ENCODE measurements at places on chromosomes 7 and 10.

GRCh38 chr7:3430588-3430987 lies 129.5 kb downstream of the SDK1 start:
- DNase-seq: peak; percentile 36

GRCh38 chr10:121681997-121682687 lies 83.9 kb upstream of the FGFR2 start:
- no peak for DNase-seq

DNA sequence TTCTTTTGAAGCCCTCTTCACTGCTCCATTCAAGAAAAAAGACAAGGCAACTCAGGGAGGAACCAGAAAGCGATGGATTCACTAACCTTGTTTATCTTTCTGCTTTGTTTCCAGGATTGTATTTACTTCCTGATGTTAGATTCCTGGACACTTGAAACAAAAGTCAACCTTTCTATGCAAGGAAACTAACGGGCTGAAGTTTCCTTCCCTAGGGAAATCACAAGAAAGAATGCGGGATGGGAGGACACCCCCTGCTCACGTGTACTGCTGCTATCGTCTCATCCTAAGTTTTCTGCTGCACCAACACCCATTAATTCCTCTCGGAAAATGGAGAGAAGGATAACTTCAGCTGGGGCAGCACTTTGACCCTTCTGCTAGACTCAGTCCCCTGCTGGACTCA lies 50.3 kb downstream of the ELMO1 start:
- no peak for DNase-seq

- DNase-seq: no peak
Observed at GRCh38 chr10:1290071-1290471, 233.9 kb downstream of the WDR37 start.

DNA sequence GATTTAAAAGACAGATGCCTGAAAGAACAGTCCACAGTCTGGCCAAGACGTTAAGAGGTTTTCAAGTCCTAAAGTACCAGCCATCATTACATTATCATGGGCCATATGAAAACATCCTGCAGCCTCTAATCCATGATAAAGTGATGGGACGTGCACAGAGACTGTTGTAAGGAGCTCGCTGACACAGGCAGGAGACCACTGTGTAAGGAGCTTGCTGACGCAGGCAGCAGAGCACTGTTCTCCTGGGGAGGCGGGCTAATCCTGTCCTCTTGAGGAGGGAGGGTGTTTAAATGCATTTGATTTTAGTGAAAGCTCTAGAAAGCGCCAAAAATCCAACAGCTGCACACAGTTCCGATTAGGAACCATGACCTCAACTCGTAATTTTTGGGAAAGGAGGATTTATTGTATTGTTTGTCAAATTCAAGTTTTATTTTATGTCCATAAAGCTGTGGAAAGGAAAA lies 16.9 kb downstream of the SVIL start:
- DNase-seq: no peak

GRCh38 chr7:122764902-122765301 lies 62.2 kb upstream of the RNF148 start:
- no peak for DNase-seq

GRCh38 chr10:34046506-34047034 lies 712.1 kb upstream of the NRP1 start:
- DNase-seq: no peak

- no peak for DNase-seq
Observed at GRCh38 chr7:742791-743190, 15.7 kb upstream of the PRKAR1B start.

- no peak for DNase-seq
Observed at GRCh38 chr10:89245802-89246201, 5.8 kb downstream of the LIPA start.

DNA sequence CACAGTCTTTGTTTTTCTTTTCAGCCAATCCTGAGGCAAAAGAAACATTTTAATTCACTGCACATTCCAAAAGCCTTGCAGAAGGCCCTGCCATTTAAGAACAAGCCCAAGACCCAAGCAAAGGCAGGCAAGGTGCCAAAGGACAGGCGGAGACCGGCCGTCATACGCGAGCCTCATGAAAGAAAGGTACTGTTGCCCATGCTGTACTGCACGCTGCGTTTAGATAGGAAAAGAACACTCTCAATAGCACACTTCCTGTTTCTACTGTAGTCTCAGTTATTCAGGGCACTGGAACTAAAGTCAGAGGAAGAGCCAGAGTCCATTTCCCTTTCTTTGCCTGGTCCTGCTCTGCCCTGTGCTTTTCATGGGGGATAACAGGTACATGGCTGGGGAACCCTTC lies 47.6 kb downstream of the BMS1 start:
- no peak for DNase-seq

DNA sequence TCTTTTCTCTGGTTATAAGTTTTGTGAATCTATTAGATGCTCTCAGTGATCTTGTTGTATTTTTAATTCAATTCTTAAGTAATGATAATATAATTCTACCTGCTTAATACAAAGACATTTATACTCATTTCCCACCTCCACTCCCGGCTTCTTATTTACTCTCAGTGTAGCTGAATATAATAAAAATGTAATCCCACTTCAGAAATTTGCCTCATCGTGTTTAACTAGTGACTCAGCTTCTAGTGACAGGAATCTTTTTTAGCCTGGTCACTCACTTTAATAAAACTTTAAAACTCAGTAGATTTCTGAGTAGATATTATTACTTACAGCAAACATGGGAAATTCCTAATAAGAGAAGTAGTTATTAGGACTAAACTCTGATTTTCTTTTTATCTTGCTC lies 1506.2 kb upstream of the LRRTM3 start:
- DNase-seq: no peak

- no peak for DNase-seq
Observed at GRCh38 chr10:68103901-68104300, 5.4 kb upstream of the MYPN start.

DNA sequence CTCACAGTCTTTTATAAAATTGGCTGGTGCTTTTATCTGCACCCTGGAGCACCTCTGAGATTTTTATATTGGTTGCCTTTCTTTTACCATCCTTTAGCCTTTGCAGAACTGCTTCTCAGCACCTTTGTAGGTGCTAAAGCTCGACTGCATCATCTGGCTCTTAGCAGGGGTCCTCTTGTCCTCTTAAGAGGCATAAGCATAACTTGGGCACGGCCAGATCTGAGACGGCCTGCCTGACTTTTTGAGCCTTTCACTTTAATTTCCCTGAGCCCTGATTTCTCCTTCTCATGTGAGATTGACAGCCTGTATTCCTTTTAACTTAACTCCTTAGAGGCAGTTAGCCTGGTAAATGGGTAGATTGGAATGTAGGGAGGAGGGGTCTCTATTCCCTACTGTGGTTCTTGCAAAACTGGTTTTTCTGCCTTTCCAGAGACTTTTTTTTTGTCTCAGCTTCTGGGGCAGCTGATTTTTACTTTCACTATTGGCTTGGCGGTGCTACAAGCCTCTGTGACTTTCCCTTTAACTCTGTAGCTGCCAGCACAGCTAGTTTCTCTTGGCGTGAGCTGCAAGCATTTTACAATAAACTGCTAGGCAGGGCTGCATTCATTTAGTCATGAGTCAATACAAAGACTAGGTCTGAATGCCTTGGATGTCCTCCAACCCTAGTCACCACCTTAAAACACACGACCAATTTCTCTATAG lies 24.0 kb downstream of the ZPBP start:
- DNase-seq: peak; percentile 18

- DNase-seq: no peak
Observed at GRCh38 chr7:118079369-118079768, 104.6 kb upstream of the LSM8 start.

DNA sequence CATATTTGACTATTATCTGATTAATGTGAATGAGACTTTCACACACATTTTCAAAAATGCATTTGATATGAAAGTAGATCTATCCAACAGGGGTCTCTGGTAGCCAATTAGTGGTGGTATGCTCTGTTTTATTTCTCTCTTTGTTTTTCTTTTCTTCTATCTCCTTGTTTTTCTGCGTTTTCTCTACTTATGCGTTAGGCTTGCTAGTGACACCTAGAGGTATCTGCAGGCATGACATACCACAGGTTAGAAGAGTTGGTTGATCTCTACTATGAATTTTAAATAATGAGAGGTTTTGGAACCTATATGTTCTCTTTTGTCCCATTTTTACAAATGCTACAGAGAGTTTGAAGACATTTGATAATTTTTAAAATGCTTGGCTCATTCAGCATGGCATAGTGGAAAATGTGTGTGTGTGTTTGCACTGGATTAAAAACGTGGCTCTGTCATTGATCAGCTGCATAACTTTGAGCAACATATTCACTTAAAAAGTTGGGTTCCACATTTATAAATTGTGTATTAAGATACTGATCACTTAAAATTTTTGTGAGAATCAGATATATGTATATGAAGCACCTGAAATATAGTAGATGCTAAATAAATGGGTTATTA lies 28.1 kb upstream of the PLXDC2 start:
- DNase-seq: peak; percentile 40

DNA sequence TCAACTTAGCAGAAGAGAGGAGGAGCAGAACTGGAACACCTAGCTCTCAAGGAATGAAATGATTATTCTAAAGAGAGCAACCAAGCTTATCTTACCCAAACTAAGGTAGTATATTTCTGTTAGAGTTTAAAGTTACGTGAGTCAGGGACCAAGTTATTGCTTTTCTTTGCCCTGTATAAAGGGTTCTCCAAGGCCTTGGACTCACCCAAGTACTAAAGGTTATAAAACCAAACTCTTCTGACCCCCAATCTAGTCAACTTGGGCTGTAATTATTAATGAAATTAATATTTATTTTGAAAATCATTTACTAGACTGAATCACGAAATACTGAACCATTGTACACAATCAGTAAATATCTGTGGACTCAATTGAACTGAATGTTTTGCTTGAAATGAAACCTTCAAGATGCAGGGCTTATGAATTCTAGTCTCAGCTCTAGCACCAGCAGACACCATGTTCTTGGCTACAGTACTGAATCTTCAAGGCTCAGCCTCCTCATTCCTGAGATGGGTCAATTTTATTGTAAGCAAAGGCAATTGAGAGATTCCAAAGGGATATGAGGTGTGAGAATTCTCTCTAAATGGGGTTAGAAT lies 1.8 kb upstream of the CYP2C19 start:
- no peak for DNase-seq

DNA sequence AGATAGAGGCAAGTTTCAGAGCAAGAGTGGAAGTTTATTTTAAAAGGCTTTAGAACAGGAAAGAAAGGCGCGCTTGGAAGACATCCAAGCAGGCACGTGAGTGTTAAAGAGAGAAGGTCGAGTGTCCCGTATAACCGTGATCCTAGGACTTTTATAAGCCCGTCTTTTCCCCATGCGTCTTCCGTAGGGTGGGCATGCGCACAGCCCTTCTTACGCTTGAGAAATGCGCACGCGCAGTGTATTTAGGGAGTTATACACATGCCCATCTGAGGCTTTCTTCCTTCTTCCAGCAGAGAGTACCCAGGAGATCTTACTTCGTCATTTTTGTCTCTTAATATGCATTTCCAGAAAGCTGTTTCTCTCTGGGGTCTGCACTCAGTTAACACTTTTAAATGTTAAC lies 52.4 kb downstream of the CALD1 start:
- DNase-seq: no peak
